ENCODE measurements at places on chromosomes 7 and 10.

DNA sequence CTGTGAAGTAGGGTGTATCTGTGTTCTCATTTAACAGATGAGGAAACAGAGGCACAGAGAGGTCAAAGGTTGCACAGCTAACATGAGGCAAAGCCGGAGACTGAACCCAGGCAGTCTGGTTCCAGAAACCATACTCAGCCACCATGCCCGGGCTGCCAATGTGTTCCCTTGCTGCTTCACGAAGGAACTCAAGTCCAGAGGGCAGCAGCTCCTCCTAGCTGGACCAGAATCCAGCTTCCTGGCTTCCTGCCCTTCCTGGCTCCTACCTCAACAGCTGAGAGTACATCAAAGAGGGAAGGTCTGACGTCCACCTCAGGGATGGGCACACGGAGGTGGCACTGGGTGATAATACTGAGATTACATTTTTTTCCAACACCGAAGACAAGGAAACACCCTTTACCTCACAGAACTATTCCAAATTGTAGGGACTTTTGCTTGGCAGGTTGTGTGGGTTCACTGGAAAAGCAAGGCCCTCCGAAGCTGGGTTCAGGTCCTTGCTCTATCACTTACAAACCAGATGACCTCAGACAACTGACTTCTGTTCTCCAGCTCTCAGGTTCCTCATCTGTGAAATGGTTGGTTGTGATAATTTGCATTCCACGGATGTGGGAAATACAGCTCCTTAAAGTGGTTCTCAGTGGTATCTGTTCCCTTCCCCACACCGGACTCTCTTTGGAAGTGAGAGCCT is 154.1 kb upstream of the ZMIZ1 start:
- DNase-seq, result no peak

GRCh38 chr7:7675686-7676085 is 35.1 kb downstream of the UMAD1 start:
- no peak for DNase-seq

- no peak for DNase-seq
These were observed 2.9 kb upstream of the CDK14 start for GRCh38 chr7:90593205-90593604.

GRCh38 chr10:119546009-119546408 is 3.5 kb upstream of the RGS10 start:
- no peak for DNase-seq

- no peak for DNase-seq
These were observed 43.4 kb downstream of the ZNRF2 start for GRCh38 chr7:30327813-30328212.

DNA sequence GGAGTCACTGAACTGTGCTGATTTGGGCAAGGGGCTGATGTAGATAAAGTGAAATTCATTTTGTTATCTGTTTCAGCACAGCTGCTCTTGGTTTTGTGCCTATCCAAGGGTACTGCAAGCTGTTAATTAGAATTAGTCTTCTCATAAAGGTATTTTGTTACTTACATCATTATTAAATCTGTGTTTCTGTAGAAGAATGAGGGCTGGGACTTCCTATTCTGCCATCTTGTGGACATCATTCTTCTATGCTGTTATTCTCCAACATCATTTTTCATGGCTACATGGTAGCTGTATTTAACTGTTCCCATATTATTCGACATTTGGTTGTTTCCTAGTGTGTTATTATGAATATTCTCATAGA is 76.2 kb upstream of the CCDC71L start:
- DNase-seq, result no peak

DNA sequence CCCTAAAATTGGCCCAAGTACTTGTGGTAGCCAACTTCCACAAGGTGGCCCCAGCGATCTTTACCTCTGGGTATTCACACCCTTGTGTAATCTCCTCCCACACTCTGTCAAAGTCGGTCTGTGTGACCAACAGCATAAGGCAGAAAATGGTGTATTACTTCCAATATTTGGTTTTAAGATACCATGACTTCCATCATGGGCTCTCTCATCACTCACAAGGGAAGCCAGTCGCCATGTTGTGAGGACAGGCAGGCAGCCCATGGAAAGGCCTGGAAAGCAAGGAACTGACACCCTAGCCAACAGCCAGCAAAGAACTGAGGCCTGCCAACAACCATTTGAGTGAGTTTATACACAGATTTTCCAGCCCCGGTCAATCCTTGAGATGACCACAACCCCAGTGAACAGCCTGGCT is 91.0 kb upstream of the KMT2E start:
- peak; percentile 53 for DNase-seq

GRCh38 chr7:36750451-36750850 is 26.2 kb upstream of the AOAH start:
- DNase-seq, result no peak

GRCh38 chr7:100728196-100728595 is 5.2 kb upstream of the ZAN start:
- no peak for DNase-seq

GRCh38 chr7:20399521-20399920 is 68.8 kb downstream of the ITGB8 start:
- DNase-seq, result no peak
